Activated CD4-positive, alpha-beta T cell treated with anti-CD3 and anti-CD28 coated beads for 48 hours (primary cell): ENCODE measurements at places on chromosomes 6 and 20.

- DNase-seq = no peak
Observed at GRCh38 chr6:106090001-106090400, 3.9 kb downstream of the PRDM1 start.

- no peak for DNase-seq
Observed at GRCh38 chr6:76837564-76837963, 625.7 kb downstream of the HTR1B start.

DNA sequence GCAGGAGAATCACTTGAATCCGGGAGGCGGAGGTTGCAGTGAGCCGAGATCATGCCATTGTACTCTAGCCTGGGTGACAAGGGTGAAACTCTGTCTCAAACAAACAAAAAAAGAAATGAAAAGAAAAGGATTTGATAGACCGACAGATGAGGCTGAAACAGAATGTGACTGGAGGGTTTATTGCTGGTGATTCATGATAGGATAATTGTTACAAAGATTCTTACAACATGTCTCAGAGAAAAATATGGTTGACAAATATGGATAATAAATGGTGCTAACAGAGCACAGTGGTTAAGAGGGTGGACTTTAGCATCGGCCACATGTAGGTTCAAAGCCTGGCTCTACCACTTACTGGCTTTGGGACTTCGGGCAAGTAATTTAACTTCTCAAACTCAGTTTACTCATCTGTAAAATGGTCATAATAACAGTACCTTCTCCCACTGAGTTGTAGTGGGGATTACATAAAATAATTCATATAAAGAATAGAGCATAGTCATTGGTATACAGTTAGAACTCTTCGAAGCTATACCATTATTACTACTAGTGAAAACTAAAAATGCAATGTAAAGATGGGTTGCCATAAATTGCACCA is 131.9 kb downstream of the MAP3K7 start:
- no peak for DNase-seq

- DNase-seq = no peak
Observed at GRCh38 chr20:63026582-63027165, 19.9 kb upstream of the BHLHE23 start.

DNA sequence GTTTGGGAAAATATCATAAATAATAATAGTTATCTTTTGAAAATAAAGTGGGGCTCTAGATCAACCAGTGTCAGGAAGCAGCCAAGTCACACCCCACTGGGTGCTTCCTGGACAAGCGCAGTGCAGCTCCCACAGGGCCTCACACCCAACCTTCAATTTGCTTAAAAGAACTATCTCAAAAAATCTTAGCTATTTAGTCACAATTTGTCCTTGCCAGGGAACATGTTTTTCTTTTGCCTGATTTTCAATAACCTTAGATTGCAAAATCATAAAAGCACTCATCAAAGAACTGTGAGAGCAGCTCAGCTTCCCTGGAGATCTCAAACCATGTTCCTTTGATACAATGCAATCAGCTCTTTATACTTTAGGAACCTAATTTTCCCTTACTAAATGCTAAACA is 1.6 kb upstream of the NCOA7 start:
- no peak for DNase-seq
